ENCODE measurements at places on chromosomes 3 and 15.

- no peak for DNase-seq
Measured at GRCh38 chr3:112813016-112813415, 33.6 kb downstream of the CD200R1L start.

DNA sequence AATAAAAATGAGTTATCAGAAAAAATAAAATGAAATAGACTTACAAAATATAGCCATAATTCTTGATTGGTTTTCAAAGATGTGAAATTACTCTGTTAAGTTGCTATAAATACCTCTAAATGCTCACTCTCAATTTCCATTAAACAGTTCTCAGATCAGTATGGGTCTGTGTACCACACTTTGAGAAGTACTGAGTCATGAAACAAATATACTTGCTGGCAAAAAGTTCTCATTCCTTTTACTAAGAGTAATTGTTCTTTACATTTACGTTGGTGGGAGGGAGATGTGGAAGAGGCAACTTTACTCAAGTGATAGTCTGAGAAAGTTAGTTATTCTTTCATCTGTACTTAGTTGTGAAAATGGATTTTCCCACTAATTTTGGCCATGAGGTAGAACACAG is 96.3 kb downstream of the ZNF385D start:
- no peak for DNase-seq

- DNase-seq, result no peak
Measured at GRCh38 chr15:62964251-62964650, 78.3 kb upstream of the TPM1 start.

DNA sequence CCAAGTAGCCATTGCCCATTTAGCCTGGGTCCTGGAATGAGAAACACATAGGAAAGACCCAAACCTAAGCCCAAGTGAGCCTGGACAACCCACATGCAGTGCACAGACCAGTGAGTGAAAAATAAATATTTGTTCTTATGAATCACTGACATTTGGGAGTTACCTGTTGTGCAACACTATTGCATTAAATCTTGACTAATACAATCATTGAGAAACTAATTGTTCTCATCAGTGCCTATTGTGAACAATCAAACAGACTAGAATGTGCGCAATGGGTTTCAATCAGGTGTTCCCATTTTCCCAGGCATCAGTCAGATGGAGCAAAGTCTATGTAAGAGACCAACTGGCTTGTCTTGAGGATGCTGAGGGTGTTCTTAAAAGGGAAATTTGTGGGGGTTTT is 54.7 kb upstream of the CNOT10 start:
- DNase-seq, result no peak

DNA sequence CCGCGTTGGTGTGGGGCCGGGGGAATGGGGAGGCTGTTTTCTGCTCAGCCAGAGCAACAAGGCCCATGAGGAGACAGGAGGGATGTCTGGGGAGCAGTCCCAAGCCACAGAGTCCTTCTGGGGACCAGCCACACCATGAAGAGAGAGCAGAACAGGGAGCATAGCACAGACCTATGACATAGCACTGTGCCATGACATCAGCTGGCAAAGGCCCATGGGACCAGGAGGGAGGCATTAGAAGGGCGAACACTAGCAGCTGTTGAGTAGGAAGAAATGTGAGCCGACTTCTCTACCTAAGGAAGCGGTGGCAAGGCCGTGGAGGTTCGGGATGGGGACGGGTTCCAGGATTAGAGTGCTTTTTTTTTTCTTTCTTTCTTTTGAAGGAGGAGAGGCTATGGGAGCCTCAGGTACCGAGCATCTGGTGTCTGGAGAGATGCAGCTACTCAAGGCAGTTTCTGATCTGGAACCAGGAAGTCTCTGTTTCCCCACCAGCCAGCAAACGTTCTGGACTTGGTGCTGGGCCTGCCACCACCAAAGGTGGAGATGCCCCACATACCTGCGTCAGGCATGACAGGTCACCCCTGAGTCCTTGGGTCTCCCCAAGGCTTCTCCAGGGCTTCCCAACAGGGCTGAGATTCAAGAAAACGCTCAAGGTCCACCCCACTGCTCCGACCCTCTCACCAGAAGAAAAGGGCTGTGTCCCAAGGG is 77.3 kb upstream of the CGNL1 start:
- DNase-seq, result peak; percentile 47

Measured in mesenteric fat pad (tissue), 1 donor.